CD4-positive, alpha-beta T cell treated with Interleukin-15 for 4 hours (primary cell): ENCODE measurements at places on chromosomes 7 and 10.

GRCh38 chr7:114310345-114311110 is 104.1 kb upstream of the FOXP2 start:
- DNase-seq: no peak

GRCh38 chr10:11026773-11027172 is 9.1 kb downstream of the CELF2 start:
- DNase-seq: no peak

- no peak for DNase-seq
Observed at GRCh38 chr7:128390871-128391565, 18.8 kb downstream of the IMPDH1 start.

DNA sequence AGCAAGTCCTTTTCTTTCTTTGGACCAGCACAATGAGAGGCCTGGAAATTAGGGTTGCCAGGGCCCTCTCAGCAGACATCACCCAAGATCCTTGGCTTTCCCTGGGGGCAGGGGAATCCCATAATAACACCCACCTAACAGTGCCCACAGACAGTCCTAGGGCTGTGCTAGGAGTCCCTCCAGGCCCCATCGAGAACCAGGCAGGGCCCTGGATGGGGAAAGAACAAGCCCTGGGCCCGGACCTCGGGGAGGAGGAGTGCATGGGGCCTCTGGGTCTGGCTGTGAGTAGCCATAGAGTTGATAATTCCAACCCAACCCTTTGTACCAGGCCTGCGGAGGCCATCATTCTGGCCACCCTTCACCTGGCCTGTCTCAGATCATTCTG is 201.2 kb upstream of the ZMIZ1 start:
- no peak for DNase-seq

GRCh38 chr10:117249493-117250093 is 8.7 kb downstream of the SLC18A2 start:
- DNase-seq: no peak

DNA sequence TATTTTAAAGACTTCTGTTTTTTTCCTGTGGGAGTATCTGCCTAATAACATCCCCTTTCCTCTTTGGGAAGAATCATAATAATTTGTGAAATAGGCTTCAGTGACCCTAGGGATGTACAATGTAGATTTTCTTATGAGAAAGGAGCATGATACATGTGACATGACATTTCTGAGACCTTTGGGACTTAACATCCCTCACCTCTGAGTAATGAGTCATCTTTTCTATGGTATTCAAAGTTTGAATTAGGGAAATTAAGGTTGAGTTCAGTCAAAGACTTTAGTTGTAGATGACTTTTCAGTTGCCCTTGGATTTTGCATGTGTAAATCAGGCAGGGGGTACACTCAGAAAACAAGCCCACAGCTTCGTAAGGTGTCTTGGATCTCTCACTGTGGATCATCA is 14.3 kb downstream of the GRK5 start:
- no peak for DNase-seq

DNA sequence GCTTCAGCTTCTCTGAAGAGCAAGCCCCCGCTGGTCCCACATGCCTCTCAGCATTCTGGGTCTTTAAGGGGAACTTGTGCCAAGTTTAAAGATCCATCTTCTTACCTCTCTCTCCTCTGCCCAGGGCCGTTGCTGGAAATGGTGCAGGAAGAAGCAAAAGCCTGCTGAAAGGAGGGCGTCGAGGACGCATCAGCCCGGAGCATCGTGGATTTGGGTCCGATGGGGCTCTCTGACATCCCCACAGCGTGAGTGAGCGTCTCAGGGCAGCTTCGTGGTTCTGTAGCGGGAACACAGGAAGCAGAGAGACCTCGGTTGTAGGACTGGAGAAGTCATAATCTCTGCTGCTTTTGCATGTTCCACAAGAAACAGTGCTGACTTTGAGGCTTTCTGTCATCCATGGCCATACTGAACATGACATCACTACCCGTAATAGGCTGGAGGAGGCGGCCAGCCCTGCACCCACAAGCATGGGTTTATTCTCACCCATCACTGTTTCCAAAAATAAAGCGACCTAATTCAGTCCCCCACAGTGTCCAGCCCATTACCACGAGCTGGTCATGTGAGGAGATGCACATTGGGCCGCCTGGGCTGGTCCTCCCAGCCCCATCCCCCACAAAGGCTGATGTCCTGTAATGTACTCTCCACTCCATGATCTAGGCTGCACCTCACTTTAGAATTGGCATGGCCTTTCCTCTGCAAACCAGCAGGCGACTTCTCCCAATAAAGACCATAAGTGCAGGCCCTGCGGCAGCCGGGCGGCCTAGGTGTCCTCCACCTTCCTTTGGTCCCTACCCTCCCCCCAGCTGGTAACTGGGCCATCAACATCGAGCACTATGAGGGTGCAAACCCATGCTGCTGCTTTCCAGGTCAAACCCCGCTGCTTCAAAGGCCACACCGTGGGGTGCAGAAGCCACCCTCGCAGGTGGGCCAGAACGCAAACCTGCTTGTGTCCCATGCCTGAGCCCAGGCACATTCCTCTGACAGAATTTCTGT is 276.9 kb downstream of the TNS3 start:
- no peak for DNase-seq

DNA sequence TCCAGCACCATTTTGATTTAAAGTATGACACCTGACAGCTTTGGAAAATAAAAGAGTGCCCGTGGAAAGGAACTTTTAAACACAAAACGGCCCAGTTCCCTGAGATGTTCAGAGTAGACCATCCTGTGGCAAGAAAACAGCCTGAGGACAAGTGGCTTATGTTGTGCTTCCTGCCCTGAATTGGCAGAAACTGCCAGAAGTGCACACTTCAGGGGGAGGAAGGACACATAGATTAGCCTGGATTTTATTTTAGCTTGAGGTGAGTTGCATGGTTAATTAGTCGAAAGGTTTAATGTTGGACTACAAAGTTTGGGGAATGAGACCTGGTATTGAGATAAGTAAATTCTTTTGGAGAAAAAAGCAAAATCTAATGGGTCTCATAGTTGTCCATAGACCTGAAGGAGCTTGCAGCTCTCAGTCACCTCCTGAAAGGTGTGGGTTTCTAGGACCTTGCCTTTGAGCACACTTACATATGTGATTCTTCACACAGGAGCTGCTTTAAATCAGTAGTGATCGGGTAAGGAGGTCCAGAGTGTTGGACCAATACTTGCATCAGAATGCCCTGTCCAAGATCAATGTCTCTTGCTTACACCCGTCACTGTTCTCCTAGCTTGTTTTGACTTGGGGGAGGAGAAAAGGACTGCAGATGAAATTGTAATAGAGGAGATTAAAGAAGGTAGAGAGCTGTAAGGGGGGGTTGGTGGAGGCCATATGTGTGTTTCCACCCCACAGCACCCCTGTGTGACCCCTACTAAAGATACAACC is 4.9 kb downstream of the ITIH2 start:
- DNase-seq: no peak

DNA sequence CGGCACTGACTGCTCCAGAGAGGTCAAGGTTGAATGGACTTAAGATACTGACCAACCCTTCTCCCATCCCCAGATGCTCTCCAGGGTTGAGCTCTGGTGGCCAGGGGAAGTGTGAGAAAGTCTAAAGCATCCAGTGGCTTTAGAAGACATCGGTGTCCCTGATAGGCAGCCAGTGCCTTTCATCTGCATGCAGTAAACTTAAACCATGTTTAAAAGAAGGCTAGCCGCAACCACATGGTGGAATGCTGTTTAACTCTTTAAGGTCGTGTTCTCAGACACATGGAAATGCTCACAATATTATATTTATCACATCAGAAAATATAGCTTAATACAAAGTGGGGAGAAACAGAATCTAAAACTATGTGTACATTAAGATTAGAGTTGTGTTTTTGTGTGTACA is 137.0 kb downstream of the CNNM2 start:
- DNase-seq: no peak

DNA sequence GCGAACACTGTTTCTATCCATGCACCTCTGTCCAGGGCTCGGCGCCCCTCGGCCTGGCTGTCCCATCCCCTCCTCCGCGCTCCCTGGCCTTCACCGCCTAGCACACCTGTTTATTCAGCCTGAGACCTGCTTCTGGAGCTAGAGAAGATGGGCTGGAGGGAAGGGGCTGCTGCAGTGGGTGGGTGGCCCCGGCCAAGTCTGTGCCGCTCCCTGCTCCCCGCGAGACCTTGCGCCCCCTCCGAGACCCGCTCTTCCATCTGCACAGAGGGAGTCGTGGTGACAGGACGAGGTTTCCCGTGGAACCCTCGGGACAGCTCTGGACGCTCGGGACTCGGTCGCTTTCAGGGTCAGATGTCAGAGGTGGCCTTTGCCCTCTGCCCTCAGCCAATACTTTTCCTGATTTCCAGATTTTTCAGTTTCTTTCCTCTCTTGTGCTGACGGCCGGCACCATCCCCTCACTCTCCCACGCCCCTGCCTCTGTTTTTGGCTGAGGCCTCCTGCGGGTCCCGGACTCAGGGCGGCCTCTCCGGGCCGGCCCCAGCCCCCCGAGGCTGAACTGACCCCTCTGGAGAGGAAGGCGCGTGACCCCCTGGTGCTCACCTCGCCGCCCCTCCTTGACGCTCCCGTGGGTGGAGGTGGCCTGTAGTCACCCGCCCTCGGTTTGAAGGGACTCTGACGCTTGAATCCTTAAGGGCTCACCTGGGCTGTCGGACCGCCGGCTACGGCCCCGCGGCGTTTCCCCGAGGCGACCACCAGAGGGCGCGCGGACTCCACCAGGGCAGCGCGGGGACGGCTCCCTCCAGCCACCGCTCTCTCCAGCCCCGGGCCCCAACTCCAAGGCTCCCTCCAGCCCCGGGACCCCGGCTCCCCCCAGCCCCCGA is 15.6 kb downstream of the SHH start:
- DNase-seq: peak; percentile 57

- no peak for DNase-seq
Observed at GRCh38 chr7:151752816-151753595, 123.9 kb downstream of the PRKAG2 start.

DNA sequence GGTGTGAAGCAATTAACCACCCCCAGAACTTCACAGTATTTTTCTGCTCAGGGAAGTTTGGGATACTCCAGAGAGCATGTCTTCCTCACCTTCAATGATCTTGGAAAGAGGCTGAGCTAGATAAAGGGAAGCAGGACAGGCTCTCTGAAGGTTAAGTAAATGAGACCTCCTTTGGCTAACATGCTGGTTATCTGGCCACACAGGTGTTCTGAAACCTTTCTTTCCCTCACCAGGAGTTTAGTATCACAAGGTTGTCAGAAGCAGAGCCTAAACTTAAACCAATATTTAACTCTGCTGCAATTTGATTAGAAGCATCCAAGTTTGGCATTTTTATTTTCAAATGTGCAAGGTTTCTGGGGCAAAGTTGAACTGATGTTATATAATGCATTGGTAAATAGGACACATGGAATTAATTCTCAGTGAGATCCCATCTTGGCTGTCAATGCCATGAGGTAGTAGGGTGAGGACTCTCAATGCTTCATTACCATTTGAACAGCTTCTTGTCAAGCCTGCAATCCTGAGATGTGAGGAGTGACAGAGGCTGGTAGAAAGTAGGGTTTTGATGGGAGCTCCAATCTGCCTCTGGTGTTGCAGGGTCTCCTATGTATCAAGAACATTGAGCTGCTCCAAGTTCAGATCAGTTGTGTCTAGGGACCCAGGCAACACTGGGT is 3.6 kb upstream of the PNLIP start:
- DNase-seq: no peak
